CD4-positive, alpha-beta T cell treated with Interleukin-6 at 100 ng/mL for 8 hours (primary cell): ENCODE measurements at places on chromosomes 1 and 21.

GRCh38 chr21:24450119-24450518, 1157.2 kb downstream of the MRPL39 start:
- no peak for DNase-seq

DNA sequence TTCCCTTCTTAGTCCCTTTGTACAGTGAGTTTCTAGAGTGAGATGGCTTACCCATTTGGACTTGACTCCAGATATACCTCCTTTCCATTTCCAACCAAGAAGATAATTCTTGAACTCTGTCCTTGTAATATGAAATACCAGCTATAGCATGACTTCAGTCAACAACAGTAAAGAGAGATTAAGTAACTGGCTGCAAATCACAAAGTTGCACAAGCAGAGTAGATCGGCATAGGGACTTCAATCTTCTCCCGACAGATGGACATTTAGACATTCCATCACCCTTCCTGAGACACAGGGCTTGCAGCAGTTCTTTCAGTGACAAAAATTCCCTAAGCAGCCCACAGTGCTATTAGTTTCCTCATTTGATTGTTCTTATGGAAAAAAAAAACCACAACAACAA, 44.6 kb downstream of the JAK1 start:
- DNase-seq = no peak

DNA sequence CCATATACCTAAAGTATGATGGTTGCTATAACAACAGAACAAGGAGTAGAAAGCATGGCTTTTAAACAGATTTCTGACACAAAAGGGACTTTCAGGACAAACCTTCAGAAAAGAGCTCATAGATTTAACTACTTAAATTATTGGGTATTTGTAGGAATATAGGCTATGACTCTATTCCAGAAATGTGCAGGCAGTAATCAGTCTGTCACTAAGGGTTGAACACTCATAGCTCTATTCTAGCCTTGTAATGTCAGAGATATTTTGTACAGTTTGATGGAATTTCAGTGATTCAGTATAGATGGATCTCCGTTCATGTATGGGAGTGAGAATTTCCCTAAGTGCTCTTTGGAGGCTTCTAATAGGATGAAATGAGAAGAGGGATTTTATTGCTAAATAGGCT, 82.8 kb downstream of the EXTL2 start:
- DNase-seq = no peak

DNA sequence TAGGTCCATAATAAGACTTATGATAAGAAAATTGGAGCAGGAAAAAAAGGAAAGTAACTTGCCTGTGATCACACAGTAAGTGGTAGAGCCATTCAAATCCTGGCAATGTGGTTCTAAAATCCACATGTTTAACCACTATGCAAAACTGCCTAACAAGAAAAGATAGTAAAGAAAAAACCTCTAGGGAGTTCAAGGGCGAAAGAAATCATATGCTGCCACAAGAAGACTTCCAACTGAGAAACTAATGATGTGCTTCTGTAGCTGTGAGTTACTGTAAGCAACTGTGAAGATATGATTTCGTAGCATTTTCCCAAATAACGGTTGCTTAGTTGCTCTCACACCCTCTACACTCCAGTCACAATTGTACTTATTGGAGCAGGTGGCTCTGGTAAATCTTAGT, 20.9 kb upstream of the LYPLAL1 start:
- DNase-seq = no peak

GRCh38 chr1:85571828-85572227, 8.7 kb upstream of the CCN1 start:
- no peak for DNase-seq

DNA sequence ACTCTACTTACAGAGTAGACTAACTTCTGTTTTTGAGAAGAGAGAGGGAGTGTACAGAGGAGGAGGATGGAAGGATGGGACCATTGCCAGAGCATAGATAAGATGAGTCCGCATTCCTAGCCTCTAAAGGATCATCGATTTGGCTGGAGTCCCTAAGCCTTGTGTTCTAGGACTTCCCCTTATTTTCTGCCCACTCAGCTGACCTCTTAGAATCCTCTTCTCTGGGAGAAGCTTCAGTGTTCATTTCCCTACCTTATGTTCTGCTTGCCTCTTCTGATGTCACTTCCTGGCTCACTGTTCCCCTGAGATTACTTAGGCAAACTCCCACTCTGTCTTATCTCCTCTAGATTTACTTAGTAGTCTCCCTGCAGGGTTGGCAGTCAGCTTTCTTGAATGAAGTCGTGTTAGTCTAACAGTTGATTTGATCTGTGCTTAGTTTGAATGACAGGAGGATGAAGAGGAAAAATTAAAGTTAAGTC, 156.7 kb downstream of the SYT2 start:
- DNase-seq = no peak

DNA sequence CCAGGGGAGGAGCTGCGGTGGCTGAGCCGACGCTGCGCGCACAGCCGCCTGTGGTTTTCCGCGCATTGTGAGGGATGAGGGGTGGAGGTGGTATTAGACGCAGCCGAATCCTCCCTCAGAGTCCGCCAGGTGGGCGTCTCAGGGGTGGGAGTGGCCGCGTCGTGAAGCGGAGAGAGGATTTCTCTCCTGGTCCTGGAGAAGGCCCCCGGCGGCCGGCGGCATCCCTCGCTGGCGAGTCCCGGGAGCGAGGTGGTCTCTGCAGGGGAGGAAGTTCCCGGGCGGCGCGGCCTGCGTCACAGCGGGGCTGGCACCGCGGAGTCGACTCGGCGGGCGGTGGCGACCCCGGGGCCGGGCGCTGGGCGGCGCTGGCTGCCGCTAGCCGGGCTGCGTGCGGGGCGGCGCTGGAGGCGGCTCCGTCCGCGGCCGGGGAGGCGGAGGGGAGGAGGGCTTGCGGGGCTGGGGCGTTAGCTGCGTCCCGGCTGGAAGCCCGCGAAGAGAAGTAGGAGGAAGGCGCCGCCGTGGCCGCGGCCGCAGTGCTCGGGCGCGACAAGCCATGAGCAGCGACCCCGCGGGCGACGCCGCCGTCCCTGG, at the start of gene LRRC8C:
TSS of gene LRRC8C (plus strand) at position 464 of the 591 bp plus-strand sequence. CDS start 53,354 bp downstream, outside the sequence.
- peak; percentile 83 for DNase-seq

DNA sequence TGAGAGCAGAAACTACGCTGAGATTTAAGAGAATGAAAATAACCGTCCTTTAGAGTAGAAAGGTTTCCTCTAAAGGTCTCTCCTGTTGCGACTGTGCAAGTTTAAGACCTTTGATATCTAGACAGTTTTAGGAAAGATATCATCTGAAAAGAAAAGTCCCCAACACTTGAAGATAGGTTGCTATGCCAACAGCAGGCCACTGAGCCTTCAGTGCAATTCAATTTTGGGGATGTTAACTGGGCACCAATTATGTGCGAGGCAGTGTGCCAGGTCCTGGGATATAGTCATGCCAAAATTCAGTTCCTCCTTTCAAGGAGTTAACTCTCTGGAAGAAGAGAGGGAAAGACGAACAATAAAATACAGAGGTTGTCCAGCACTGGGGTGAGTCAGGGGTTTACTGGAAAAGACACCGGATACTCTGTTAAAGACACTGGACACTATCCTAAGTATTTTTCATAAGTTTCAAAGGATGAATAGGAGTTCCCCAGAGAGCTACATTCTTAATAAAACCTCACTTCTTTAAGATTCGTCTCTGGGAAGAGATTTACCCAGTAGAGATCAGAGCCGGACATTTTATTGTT, 25.5 kb upstream of the ZNF281 start:
- DNase-seq = no peak

DNA sequence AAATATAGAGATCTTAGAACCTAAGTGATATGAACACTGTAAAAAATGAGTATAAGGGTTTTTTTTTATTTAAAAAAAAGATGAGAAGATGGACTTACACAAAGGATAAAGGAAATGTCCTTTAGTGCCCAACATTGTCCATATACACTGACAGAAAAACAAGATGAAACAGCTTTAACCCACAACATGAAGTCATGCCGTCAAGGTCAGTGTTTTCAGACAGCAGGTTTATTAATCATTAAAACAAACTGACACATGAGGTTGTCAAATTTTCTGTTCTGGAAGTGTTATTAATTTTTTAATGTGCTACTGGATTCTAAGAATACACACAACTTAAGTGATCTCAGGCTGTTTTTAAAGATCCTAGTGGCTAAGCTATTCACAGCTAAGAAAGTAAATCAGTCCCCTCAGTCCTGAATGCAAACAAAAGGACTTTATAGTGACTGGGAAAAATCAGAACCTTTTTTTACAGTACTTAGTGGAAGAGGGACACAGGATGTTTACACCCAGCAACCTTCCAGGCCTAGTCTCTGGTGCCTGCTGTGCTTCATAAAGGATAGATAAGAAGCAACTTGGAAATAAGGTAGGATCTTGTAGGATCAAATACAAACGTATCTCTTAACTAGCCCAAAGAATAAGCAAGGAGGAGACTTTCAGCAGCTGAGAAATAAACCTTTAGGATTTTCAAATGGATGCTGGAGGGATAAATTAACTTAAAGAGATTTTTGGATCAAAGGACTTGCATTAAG, 21.9 kb upstream of the PKN2 start:
- no peak for DNase-seq

GRCh38 chr21:43618940-43619339, 40.3 kb downstream of the HSF2BP start:
- DNase-seq = no peak

- no peak for DNase-seq
Observed at GRCh38 chr21:31730712-31731055, 1.2 kb downstream of the SCAF4 start.

DNA sequence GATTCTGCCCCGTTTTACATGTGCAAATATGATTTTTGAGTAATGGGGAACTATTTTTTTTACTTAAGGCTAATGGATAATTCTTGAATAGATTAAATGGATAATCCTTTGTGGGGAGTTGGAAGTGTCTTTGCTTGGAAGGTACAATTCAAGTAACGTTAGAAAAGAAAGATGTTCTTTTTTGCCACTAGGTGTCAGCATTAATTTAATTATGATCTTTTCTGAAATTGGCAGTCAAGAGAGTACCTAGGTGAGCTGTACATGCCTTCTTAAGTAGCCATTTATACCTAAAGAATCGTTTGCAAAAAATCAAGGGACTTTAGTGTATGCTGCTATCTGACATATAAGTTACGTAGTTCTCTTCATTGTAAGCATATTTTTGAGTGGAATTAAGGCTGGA, 2.2 kb downstream of the FBXO28 start:
- peak; percentile 46 for DNase-seq

DNA sequence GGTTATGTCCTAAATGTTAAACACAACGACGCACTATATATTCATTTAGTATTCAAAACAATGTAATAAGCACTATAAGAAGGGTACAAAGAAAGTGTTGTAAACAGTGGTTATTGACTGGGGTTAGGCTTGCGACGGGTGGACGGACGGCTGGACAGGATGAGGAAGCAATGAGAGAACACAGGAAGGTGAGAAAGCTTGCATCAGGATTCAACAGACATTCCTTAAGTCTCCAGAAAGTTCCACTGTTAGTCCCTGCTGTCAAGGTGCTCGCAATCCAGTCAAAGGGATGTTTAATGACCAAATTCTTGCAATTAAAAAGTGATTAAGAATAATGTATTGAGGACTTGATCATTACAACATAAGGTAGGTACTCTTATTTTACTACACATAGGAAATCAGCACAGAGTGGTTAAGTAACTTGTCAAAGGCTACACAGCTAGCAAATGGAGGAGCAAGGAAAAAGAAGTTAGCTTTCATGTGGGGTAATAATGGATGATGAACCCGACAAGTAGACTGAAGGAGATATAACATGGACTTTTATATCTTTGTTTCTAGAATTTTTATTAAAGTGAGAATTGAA, 994 bp upstream of the ACBD6 start:
- DNase-seq = no peak

GRCh38 chr1:226157761-226158316, 28.7 kb downstream of the ACBD3 start:
- no peak for DNase-seq

GRCh38 chr1:66332548-66332901, 201.4 kb upstream of the SGIP1 start:
- no peak for DNase-seq

- DNase-seq = no peak
Observed at GRCh38 chr1:248793592-248793991, 32.1 kb downstream of the SH3BP5L start.

DNA sequence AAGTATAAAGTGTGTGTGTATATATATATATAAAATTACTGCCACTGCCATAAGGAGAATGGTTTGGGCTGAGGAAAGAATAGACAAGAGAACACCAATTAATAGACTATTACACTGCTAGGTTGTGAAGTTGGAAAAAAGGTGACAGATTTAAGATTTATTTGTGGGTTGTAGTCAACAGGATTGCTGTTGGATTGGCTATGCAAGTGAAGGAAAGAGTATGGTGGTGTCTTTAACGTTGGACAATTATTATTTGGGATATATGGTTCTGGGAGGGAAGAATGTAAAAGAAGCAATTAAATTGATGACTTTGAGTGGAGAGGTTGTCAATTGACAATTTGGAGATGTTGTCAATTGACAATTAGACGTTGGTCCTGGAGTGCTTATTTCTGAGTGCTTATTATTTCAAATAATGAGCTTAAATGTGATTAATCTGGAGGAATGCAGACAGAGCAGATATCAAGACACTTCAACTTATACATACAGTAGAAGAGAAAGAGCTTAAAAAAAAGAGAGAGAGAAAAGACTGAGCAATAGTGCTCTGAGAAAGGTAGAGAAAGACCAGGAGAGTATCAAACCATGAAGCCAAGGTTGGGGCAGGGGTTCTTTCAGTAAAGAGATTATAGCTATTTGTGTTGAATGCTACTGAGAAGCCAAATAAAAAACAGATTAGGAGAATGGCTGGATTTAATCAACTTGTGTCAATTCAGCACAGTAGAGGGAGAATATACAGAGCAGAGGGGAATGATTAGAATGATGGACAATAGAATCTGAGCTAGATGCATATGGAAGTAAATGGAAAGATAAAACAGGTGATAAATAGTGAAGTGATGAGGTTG, 9.7 kb downstream of the PTGS2 start:
- DNase-seq = no peak
